Stimulated activated CD8-positive, alpha-beta memory T cell treated with anti-CD3 and anti-CD28 coated beads, Interleukin-4, amount 100 ng/mL, for 24 hours (primary cell): ENCODE measurements at places on chromosomes 16 and 17.

GRCh38 chr17:57928928-57929327 is 26.3 kb downstream of the CUEDC1 start:
- DNase-seq: no peak

DNA sequence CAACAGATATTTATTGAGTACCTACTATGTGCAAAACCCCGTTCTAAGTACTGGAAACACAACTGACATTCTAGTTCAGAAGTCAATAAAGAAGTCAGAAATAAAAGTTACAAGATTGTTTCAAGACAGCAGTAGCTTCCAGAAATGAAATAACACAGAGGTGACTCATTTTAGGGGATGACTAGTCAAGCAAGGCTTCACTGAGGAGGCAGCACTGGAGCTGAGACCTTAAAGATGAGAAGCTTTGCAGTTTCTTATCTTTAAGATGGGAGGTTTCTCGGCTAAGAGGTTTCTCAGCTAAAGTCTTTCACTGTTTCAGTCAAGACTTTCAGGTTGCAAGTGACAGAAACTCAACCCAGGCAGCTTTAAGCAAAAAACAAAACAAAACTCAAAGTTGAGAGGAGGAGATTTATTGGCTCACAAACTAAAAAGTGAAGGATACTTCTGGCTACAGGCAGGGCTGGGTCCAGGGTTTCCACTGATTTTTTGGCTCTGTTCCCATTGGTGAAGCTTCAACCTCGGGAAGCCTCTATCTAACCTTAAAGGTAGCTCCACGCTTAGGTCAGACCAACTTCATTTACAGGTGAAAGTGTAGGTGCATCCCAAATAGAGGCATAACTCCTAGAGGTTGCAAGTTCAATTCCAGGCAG is 7.4 kb upstream of the MMP2 start:
- DNase-seq: no peak

DNA sequence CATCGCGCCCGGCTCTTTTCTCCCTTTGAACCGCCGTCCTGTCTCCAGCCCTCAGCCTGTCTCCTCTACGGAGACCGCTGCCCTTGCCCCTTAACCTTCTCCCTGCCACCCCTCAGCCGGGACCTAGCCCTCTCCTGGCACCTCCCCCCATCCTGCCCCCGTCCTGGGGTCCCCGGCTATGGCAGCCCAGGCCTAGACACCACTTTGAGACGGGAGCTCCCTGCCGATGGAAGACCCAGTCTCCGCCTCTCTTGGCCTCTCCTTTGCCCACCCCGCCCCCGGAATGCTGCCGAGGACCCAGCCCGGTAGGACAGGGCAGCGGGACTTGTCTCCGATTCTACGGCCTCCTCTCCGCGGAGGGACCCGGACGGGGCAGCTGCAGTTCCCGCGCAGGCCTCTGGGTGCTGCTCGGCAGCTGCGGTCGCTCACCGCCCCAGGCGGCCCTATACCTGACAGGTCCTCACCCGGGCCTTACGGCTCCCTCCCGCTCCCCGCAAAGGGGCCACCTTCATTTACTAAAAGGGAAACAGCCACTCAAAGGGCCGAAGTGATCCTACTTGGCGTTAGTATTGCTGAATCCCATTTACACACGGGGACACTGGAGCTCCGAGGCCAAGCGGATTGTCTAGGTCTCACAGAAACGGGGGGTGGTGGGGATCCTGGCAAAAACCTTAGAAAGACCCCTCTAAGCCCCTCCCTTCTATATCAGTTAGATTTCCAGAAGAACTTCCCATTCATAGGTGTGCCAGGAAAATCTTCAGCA is 32.6 kb upstream of the TAC4 start:
- DNase-seq: peak; percentile 57

GRCh38 chr16:8788578-8789172 is 8.8 kb downstream of the TMEM186 start:
- no peak for DNase-seq

DNA sequence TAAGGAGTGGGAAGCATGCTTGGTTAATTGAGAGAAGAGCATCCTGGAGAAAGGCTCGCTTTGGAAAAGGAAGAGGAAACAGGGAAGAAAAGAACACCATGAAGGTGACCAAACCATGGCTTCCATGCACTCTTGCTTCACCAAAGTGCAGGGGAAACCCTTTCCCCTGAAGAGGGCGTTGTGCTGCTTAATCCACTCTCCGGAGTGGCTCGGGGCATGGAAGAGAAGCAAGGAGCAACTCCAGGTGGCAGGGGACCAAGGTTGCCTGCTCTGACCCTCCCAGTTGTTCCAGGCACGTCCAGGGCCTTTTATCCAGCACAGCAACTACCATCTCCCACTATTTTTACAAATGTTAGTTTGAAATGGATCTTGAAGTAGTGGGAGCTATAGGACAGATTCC is 108.1 kb downstream of the STX8 start:
- DNase-seq: no peak

DNA sequence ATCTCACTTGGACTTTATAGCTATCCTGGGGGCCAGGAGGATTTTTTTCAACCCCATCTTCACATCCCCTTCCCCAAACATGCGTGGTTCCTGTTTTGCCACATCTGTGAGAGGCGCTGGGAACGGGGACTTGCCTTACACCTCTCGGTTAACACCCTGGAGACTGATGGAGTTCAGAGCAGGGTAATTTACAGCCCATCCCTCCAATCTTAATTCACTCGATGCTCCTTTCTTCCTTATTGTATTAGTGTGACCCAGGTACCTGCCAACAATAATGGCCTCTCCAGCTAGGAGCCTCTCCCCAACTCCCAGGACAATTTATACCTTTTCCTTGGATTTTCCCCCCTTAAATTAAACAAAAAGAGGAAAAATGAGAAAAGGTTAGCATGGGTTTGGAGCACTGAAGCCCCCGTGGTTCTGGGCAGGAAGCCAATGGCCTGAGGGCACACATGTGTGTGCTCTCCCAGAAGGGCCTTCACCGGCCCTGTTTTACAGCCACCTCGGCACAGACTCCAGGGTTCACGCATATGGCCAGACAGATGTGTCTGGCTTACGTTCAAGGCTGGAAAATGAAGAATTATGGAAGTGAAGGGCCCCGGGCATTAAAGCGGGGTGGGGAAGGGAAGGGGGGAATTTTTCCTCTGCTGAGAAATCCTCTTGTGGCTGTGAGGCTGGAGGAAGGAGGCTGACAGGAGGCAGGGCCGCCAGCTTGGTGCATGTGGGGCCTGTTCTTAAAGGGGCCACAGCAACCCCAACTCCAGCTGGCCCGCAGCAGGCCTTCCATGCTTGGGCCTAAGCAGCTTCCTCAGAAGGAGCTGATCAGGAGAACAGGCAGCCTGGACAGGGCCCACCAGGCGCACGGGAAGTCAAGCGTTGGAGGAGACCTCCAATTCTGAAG is 21.4 kb downstream of the HIC1 start:
- DNase-seq: no peak

- no peak for DNase-seq
These were observed 20.5 kb upstream of the SPACA3 start for GRCh38 chr17:32971171-32971570.

DNA sequence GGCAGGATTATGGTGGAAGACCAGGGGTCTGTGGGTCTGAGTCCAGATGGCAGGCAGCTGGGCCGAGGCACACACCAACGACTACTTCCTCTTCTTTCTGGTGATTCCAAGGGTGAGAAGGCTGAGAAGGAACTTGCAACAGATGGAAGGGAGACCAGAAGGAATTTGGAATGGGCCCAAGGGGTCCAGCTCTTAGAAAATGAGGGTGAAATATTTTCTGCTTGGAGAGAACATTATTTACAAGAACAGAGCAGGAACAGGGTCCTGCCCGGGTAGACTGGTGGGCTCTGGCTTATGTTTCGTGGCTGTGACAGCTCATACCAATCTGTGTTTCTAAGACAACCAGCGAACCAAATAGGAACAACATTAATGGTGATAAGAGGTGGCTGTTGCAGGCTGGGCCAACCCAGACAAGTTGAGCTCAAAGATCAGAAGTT is 36.6 kb downstream of the CCDC42 start:
- no peak for DNase-seq

DNA sequence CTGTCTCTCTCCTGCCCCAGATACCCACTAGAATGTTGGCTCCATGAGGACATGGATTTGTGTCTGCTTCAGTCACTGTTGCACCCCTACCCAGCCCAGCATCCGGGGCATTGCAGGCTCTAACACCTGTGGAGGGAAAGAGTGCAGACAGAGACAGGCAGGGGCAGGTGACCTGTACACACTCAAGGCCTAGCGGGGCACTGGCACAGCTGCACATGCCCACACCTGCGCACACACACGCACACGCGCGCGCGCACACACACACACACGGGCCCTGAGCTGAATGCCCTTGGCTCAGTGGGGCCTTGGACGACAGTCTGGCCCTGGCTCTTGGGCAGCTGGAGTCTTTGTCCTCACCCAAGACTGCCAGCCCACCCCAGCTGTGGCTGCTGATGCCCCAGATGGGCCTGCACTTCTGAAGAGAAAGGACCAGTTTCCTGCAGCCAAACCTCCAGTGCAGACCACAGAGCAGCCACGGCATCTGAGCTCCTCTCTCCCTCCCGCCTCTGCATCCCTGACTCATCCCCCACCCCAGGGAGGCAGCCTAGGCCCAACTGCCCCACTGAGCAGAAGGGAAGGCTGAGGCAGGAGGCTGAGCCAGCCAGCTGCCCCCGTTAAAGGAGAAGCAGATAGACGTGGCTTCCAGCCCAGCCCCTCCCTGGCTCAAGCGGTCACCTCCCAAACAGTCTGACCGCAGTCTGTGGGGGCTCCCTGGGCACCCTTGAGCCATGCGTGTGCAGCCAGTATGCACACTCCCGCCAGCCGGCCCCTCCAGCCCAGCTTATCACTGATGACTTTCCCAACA is 12.3 kb upstream of the RAI1 start:
- DNase-seq: no peak

DNA sequence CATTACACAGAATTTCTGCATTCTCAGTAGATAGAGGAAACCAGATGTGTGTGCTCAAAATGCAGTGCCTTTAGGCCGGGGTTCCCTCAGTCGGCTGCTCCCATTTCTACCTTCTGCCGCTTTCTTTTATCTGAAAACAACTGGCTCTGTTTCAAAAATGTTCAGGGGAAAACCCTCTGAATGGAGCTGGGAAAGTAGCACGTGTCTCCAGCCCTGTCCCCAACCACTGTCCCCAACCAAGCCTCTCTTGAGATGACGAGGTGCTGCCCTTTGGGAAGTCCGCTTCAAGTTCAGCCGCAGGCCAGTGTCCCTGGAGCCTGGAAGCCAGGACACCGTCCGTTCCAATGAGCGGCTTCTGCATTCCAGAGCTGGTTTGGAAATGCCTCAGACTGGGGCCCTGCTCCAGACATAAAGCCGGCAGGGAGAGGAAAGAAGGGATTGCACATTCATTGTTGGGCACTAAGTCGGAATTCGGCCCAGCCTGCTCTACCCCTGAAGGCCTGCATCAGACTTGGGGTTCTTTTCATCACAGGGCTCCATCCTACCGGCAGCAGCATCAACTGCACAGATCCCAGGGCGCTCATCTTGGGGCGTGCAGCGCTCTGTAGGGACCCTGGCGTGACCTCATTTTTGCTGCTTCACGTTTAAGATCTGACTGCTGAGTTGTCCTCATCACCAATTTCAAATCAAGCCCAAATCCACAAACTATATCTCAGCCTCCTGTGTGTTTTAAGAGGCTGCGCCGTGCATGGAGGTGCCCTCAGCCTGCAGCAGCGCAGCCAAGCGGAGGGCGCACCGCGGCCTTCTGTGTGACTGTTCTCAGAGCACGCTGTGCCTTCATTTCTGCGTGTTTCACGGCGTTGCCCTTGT is 111.3 kb downstream of the BANP start:
- no peak for DNase-seq

GRCh38 chr16:21162661-21163151 is 4.2 kb downstream of the LDAF1 start:
- DNase-seq: no peak

- DNase-seq: no peak
These were observed 2.8 kb upstream of the MEAK7 start for GRCh38 chr16:84507011-84507982.

DNA sequence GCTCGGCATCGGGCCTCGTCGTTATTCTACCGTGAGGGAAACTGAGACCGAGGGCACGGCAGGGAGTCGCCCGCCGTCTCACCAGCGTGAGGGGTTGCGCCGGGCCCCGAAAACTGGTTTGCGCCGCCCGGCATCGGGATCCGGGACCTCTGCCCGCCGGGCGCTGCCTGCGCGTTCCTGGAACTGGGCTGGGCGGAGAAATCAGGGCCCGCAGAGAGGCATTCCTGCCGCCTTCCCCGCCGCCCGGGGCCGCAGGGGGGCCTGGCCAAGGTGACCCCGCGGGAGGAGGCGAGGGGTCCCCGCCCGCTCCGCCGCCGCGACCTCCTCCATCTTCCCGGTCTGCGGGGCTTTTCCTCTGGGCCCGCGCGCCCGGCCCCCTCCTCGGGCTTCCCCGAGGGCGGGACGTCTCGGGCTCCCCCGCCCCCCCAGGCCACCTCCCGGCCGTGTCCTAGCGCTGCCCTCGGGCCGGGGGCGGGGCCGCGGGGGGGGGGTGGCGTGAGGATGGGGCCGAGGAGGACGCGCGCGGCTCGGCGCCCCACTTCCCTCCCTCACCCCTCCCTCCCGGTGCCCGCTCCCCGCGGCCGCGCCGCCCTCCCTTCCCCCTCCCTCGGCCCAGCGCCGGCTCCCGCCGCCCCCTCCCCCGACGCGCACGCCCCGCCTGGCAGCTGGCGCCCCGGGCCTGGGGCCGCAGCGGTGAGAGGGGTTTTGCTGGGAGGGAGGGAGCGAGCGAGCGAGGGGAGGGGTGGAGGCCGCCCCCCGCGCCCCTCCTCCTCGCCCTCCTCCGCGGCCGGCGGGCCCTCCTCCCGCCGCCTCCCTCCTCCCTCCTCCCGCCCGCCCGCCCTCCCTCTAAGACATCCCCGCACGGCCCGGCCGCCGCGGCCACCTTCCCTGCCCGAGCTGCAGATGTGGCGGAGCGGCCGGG is at the start of gene GLIS2:
Gene GLIS2, plus strand, starts transcription at position 882 of the 922 bp plus-strand sequence. CDS start 16,214 bp downstream, outside the sequence.
- no peak for DNase-seq

DNA sequence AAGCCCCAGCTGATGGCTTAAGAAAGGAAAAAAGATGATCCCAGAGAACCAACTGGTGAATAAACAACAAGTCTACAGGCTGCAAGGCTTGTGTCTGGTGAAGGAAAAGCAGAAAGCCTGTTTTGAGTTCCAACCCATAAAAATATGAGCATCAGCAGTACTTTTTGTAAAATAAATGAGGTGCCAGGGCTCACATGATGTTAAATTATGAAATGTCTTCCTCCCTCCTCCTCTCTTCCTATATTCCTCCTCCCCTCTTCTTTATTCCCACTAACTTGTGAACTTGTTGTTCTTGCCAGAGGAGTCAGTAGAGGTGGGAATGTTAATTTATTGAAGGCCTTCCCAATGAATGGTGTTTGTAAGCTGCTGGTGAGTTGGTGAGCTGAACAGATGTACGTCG is 212.2 kb upstream of the CDH11 start:
- DNase-seq: no peak

GRCh38 chr16:10554569-10554968 is 25.8 kb downstream of the EMP2 start:
- no peak for DNase-seq
